ENCODE measurements at places on chromosomes 6 and 20. TPM values are rescaled to one million over a fixed set of nuclear protein-coding genes. Genes with fewer than 3 reads are reported as not detected.

Gene TBXT
- not detected for polyA plus RNA-seq

Gene REM1
- 5.3 TPM for polyA plus RNA-seq

Gene PEX3
- 12.9 TPM for polyA plus RNA-seq

Gene PAQR8
- polyA plus RNA-seq = 6.1 TPM

Gene GTSF1L
- not detected for polyA plus RNA-seq

Gene C6orf163
- 1.5 TPM for polyA plus RNA-seq

GRCh38 chr6:132669690-132670291, 10.8 kb upstream of the TAAR1 start:
- DNase-seq = peak; percentile 56

DNA sequence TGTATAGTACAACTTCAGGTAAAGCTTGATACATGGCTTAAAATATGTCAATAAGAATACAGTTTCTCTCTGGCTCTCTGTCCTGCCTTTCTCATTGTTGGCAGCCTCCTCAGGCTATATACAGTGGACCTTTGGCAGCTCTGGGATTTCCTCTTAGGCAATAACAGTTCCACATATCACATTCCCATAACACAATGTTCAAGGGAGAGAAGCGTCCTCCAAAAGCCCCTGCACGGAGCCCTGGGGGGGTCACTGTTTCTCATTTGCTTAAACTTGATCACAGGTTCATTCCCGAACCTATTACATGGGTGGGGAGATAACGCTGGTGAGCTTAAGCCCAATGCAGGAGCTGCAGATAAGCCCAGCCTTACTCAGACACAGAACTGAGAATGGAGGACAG, 4.4 kb upstream of the FLRT3 start:
- DNase-seq = peak; percentile 72

GRCh38 chr6:29131691-29132090, 23.8 kb downstream of the OR2J3 start:
- DNase-seq = no peak

DNA sequence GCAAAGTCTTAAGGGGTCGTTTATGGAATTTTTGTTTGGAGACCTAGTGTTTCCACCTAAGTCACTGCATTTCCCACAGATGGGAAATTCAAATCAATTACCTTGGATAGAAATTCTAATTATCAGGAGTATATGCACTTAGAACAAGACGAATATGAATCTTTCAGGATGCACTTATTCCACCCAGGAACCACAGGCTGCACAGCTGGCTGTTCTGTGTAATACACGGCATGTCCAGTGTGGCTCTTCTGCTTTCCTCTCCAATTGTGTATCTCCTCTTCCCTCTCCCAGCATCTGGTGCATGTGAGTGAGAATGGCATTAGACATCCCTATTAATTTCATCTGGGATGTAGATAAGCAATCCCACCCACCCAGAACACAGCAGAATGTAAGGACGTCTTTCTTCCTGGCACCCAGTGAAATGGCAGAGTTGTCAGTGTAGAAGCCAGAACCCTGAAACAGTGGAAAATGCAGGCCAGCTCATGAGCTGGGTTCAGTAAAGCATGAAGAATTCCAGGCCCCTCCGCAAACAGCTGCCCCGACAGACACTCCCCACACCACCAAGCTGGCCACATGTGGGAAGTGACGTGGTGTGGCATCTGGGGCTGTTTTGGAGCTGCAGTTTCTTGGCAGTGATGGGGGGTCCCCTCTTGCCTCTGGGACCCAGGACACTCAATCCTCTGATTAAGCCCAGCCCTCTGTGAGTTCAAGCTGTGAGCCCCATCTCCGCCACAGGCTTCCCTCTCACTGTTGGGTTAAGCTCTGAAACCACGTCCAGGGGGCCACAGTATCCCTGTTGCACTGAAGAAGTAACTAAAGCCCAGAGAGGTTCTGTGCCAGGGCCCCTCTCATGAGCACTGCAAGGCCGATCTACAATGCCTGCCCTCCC, 180.1 kb upstream of the CST7 start:
- peak; percentile 50 for DNase-seq

DNA sequence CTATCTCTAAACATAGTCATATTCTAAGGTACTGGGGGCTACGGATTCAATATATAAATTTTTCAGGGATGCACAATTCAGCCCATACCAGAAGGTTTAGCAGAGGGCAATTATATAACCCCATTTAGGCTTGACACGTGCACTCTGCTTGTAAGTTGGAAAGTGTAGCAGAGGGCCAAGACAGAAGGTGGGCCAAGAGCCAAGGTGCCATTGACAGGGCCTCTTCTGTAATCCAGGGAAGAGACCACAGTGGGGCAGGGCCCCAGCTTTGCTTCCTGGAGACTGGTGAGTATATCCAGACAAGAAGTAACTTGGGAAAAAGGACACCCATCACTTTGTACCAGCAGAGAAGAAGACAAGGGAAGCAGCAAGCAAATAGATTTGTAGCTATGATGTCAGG, 672.4 kb upstream of the MARCKS start:
- peak; percentile 58 for DNase-seq

DNA sequence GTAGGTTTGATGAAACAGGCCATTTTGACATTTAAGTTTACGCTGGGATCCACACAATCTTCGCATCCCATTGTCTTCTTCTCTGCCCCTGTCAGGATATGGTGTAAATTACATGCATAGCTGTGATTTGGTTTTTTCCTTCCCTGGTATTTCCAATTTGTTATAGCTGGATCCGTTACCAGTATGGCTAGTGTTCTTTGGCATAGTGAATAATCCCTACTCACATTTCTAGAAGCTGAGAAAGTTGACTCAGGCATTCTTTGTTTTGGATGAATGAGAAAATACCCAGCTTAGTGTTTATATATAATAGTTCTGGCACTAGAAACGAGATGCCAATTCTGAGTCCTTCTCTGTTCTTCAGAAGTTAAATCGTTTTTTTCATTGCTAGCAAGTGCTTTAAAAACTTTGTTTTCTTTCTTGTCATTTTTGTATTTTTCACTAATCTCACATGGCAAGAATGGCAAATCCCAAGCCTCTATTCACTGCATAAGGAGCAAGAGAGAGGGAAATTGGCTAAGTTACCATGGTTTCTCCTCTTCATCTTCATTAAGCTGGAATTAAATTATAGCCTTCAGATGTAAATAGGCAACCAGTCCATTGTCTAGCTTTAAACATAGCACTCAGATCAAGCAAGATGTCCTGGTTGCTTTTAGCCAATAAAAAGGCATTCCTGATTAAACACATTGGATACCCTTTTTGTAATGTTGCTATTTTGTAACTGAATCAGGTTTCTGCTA, 91.9 kb upstream of the LAMP5 start:
- DNase-seq = no peak

DNA sequence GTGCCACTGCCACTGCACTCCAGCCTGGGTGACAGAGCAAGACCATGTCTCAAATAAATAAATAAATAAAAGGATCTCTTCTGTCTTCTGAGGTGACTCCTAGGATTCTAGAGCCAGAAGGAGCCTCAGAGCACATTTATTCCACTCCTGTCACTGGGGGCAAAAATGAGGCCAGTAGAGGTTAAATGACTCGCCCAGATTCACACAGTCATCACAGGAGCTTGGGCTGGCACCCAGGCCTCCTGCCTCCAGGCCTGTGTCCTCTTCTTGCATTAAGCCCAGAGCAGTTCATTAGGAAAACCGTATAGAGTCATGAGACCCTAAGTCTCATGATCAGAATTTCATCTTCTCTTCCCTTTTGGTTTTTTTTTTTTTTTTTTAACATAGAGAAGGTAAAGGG, 243.3 kb downstream of the NRN1 start:
- no peak for DNase-seq

- DNase-seq = no peak
These were observed 15.6 kb downstream of the STK4 start for GRCh38 chr20:44981736-44982406.

DNA sequence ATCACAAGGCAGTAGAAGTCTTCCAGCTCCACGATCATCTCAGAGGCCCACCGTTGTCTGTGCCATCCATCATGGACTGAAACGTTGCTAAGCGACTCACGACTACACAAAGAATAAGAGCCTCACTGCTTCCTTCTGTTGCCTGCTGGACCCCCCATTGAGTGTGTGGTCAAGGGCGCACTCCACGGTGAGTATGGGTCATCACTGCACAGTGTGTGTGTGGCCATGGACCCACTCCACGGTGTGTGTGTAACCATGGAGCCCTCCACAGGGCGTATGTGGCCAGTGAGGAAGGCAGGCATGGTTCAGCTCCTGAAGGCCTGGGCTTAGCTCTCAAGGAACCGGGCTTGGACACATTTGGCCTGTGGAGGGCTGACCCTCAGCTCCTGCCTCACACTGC, 123.4 kb upstream of the AFDN start:
- DNase-seq = no peak

DNA sequence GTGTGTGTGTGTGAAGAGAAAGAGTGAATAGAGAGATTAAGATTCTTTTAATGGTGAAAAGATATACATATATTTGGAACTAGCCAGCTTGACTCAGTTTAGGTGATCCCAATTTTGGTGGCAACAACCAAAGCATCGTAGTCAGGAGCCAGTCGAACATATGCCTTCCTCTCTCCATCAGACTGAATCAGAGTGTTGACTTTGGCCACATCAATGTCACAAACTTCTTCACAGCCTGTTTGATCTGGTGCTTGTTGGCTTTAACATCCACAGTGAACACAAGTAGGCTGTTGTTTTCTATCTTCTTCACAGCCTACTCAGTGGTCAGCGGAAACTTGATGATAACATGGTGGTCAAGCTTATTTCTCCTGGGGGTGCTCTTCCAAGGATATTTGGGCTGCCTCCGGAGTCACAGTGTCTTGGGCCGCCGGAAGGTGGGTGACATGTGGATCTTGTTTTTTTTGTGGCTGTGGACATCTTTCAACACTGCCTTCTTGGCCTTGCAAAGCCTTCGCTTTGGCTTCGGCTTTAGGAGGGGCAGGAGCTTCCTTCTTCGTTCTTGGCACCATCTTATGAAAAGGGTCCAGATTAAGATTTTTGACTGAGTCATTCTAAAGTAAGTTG, 3.4 kb downstream of the HLA-F start:
- no peak for DNase-seq

GRCh38 chr20:48791014-48791413, 36.8 kb downstream of the PREX1 start:
- DNase-seq = peak; percentile 23

GRCh38 chr6:144469144-144469575, 184.0 kb downstream of the UTRN start:
- DNase-seq = no peak

- DNase-seq = peak; percentile 45
These were observed 9.7 kb upstream of the CEP43 start for GRCh38 chr6:166989427-166990032.

- no peak for DNase-seq
These were observed 51.4 kb upstream of the TOP1 start for GRCh38 chr20:40977218-40977617.

DNA sequence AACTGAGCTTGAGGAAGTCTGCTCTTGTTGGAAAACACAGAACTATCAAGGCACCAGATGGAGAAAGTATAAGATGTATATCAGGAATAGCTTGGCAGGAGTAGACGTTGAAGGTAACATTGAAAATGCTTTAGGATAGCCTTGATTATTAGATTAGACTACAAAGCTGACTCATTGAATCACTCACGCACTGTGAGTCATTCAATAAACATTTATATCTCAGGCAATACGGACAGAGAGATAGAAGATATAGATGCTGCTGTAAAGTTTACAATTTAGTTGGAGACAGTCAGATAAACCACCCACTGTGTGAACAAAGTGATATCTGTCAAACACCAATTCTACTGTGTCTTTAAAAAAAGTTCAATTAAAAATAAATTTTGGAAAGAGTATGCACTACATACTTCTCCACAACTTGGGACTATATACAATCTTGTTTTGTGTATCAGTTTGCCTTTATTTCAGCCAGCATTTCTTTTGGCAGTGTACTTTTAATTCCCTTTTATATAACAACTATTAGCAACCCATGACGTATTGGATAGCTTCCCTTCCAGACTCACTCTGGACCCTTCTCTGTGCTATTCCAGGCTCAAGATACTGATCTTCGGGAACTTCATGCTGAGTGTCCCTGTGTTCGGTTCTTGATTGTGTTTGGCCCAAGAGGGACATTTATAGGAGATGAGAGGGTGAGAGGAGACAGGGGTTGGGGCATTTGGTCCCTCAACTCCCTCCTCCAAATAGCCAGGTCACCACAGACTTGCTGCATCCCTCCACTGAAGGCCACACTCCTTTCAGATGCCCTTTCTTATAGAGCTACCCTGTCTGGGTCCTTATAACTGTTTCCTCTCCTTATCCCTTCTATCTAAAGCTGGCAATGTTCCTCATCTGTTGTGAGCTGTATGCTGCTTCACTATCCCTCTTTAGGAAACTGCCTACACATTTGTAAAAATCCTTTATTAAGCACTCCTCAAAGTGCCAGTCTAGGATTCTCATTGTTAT, 176.6 kb upstream of the PTPRK start:
- no peak for DNase-seq

DNA sequence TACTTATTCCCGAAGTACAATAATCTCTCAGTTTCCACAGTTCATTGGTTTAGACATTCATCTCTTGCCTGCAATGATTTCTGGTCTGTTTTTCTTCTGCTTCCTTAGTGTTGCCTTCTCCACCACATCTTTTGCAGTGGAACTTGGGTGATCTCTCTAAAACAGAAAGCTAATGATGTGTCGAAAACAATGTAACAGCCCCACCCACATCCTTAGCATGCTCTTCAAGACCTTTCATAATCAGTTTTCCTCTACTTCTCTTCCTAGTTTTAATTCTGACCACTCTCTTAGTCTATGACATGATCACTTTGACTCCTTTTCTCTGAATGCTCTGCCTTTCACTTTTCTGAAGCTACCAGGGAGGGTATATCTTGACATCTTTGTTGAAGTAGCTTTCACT, 1007.9 kb upstream of the CITED2 start:
- no peak for DNase-seq

DNA sequence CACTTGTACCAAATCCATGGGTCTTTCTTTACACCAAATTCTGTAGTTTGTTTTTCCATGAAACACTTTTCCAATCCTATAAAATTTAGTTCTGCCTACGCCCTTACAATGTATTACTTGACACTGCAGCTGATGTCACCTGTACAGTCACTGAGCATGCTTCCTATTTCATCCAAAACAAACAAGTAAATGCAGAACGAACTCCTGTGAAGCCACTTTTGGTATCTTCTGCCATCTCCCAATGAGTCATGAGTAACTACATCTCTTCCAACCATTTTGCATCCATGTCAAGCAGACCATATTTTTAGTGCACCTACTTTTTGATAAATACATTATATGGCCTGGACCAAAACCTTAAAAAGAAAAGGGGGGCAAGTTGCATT, 42.4 kb downstream of the HDDC2 start:
- no peak for DNase-seq

DNA sequence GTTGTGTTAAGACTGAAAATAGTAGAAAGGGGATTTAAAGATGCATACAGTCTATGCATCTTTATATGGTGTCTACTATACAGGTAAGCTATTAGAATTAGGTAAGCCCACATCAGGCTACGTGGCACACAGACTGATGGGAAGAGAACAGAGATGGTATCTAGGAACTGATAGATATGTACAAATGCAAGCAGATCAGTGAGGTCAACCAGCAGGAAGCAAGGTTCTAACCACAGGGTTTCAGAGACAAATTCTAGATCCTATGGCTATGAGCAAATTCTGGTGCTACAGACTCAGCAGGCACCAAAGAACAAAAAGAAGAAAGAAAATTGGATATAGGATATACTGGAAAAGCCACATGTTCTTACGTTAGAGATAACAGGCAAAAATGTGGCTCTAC, 110.6 kb downstream of the TRDN start:
- no peak for DNase-seq
